Effector CD8-positive, alpha-beta T cell (primary cell): ENCODE measurements at places on chromosomes 5 and 9.

- no peak for DNase-seq
Measured at GRCh38 chr5:64742821-64743220, 25.7 kb downstream of the SREK1IP1 start.

- peak; percentile 46 for DNase-seq
Measured at GRCh38 chr9:128689820-128690683, 1.0 kb downstream of the SET start.

DNA sequence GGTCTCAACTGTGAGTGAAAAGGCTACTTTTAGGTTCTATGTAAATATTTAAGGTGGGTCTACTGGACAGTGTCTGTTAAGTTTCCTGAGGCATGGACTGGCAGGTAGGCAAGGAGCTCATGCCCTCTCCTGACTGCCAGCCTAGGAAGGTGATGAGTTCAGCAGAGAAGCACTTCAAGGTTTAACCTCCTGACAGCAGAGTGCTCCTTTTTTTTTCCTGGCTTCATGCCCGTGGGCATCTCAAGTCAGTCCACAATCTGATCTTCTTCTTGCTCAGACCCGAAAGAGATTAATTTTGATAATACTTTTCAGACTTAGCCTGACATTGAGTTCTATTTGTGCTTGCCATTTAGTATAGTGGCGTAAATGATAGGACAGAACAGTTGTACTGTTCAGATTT is 241.9 kb upstream of the NREP start:
- DNase-seq: no peak

- no peak for DNase-seq
Measured at GRCh38 chr5:150059623-150060022, 26.7 kb downstream of the CSF1R start.

DNA sequence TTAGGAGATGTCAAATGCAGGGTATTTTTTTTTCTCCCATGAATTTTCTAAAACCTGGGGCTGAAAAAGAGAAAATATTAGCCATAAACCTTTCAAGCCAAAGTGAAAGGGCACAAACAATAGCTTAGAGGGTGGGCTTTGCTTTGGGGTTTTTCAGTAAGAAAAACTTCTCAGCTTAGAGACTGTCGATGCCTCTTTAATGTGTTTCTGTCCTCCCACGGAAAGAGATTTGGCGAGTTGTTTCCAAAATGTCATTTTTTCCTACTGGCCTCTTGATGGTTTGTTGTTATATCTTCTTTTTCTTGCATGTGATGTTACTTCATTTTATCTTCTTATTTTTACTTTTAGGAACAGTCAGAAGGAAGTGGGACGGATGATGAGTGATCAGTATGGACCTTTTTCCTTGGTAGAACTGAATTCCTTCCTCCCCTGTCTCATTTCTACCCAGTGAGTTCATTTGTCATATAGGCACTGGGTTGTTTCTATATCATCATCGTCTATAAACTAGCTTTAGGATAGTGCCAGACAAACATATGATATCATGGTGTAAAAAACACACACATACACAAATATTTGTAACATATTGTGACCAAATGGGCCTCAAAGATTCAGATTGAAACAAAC is 177.3 kb downstream of the SMARCA2 start:
- DNase-seq: no peak

GRCh38 chr5:100731768-100732167 is 171.3 kb downstream of the ST8SIA4 start:
- DNase-seq: no peak

- DNase-seq: no peak
Measured at GRCh38 chr5:133238426-133239205, 186.8 kb downstream of the HSPA4 start.

- DNase-seq: no peak
Measured at GRCh38 chr5:79305706-79306105, 69.8 kb downstream of the JMY start.

DNA sequence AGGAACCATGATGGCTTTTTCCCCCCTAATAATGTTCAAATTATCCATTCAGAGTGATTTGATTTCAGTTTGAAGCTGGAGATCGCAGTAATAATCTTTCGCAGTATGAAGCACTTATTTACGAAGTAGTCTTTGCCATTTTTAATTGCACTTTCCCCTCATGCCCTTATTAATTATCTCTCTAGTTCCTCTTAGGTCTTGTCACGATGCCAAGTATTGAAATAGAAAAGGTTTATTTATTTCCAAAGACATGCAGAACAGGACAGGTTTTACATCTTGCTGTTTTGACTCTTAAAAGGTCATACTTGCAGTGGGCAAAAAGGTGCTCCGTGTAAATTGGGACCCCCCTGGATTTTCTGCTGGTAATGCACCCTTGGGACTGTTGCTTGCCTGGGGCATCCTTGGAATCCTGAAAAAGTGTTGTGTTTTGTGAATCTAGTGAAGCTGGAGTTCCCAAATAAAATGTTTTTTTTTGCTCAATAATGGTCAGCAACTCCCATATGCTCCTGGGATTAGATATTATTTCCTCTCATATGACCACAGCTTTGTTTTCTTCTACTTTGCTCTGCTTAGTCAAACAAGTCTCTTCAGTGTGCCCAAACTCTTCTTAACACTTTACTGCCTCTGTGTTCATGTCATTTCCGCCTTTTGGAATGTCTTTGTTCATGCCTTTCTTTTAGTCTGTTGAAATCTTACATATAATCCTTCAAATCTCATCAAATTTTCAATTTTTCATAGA is 278.3 kb downstream of the TMEM38B start:
- no peak for DNase-seq

GRCh38 chr5:159773062-159773924 is 143.0 kb upstream of the ADRA1B start:
- peak; percentile 3 for DNase-seq

DNA sequence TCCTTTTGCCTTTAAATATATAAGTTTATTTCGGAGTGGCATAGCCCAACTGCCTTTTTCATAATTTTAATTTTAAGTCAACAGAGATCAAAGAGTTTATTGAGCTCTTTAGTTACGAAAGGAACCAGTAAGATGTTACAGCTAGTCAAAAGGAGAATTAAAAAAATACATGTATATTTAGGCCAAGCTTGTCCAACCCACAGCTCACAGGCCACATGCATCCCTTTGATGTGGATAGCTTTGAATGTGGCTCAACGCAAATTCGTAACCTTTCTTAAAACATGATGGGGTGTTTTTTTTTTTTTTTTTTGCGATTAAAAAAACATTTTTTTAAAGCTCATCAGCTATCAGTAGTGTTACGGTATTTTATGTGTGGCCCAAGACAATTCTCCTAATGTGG is 50.2 kb upstream of the IL31RA start:
- no peak for DNase-seq

GRCh38 chr5:68949711-68950110 is 144.1 kb upstream of the SLC30A5 start:
- no peak for DNase-seq

- no peak for DNase-seq
Measured at GRCh38 chr5:154766558-154767281, 11.5 kb downstream of the LARP1 start.

GRCh38 chr9:89277454-89277853 is 33.5 kb upstream of the CKS2 start:
- no peak for DNase-seq

DNA sequence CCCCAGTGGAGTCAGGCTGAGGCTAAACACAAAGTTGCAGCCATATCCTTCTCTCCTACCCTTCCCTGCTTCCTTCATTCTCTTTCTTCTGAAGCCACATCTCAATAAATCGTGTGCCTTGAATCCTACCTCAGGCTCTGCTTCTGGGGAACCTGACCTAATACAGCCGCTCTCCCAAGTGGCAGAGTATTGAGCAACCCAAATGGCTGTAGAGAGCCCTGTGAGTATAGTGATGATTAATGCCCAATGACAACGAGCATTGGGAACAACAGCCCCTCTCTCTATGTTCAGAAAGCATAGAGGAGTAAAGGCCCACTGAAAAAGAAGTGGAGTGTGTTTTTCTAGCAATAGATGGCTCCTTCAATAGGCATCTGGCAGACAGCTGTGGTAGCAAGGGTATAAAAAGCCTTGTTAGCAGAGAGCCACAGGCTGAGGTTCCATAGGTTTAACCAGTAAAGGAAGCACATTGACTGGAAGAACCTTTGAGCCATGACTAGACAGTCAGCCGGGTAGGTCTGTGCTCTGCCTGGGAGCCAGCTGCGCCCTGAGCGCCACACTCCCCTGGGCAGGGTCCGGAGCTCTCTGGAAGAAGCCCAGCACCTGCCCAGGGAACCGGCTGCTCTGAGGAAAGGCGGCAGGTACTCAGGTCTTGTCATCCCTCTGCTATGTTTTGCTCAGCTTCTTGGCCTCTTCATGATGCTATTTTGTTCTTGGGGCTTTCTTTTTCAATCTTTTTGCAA is 22.6 kb upstream of the HSPA9 start:
- DNase-seq: no peak

GRCh38 chr9:93459432-93459847 is 6.1 kb upstream of the FAM120AOS start:
- no peak for DNase-seq

GRCh38 chr9:14273696-14274121 is 40.2 kb downstream of the NFIB start:
- DNase-seq: no peak

GRCh38 chr9:114771889-114772288 is 34.0 kb downstream of the TNFSF15 start:
- DNase-seq: no peak

- DNase-seq: no peak
Measured at GRCh38 chr5:37658440-37658839, 181.4 kb downstream of the GDNF start.

- DNase-seq: no peak
Measured at GRCh38 chr9:116900543-116900942, 213.4 kb downstream of the TRIM32 start.
